ENCODE measurements at places on chromosomes 3 and 15.

GRCh38 chr3:11932636-11933035, 71.6 kb upstream of the SYN2 start:
- DNase-seq = no peak

DNA sequence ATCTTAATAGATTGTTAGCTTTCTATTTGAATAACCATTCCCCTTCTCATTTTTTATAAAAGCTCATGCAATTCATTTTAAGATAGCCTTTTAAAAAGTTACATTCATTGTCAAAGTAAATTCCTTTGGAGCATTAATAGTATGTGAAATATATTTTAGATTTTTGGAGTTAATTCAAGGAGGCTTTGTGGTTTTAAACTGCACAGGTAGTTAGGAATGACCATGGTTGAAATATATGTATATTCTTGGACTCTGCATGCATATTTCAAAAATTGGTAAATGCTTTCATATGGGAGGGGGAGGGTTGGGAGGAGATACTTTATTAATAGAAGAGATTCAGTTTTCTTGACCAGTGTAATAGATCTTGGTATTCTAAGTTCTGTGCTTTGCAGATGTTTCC, 244.4 kb upstream of the C2CD4B start:
- DNase-seq = no peak

DNA sequence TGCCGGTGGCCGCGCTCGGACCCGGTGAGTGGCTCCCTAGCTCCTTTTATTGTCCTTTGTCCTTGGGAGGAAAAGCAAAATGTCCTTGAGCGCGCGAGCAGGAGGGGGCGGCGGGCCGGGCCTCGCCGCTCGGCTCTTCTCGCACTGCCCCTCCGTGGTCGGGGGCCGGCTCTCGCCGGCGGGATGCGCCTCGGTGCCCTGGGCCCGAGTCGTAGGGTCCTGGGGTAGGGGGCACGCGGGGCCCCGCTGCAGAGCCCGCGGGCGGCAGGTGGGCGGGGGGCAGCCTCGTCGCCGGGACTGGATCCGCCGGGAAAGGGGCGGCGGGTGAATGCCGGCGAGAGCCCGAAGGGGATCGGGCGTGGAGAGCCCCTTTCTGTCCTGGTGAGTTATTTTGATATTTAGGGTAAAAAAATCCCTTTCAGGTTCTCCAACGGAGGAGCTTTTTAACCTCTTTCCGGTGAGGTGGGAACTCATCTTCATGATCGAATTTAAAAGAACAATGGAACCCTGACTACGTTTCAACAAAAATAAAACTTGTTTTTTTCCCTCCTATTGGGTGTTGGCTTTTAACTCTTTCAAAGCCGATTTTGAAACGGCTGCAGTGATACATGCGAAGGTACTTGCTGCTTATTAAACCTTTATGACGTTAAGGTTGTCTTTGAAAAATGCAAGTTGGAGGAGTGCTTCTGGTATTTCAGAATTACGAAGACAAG, 16.8 kb upstream of the CHD2 start:
- peak; percentile 28 for DNase-seq

- no peak for DNase-seq
These were observed 62.5 kb upstream of the ANKRD28 start for GRCh38 chr3:15860014-15860934.

DNA sequence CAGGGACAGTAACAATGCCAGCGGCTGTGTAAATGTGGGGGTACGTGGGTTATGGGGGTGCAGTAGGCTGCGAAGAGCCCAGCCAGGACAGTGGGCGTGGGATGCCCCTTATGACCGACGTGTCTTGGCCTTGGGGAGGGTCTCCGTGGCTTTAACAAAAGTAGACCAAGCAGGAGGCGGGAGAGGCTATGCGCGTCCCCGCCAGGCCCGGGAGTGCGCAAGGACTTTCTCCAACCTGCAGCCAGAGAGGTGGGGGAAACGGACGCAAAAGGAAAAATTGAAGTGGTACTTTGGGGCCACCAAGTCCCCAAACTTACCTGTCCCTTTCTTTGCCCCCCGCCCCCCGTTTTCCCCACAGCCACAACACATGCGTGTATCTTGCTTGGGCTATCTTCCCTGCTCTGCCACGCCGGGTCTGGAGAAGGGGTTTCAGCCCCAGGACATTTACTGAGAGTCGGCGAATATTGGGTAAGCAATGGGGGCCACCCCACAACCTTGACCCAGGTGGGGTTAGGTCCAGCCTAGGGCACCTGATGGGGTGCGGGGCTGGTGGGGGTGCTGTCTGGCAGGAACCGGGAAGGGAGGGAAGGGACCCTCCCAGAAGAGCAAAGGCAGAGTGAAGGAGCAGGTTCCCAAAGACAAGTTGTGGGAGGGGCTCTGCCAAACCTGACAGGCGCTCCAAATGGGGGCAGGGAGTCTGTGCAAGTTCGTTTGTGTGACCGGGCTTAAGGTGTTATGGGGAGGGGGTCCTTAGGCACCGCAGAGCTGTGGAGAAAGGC, 652 bp downstream of the ISLR2 start:
- no peak for DNase-seq

DNA sequence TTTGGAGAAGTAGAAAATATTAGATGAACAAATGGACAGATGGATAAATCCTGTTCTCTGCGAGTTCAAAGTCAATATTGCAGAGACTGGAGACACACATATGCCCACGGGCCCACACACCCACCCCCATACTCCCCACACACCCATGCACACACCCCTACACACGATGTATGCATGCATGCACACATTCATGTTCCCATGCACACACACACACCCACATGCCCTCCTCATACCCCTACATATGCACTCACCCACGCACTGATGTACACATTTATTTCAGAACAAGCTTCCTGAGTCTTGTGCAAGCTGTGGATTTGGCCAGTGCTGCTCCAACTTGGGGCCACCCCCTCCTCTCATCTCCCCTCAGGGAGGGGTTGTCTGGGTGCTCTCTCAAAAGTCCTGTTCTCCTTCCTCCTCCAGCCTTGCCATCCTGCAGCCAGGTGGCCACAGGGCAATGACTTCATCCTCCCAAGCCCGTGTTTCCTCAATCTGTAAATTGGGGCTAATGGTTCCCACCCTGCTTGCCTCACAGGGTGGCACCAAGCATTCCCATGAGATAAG, 16.4 kb downstream of the MAPKAPK3 start:
- DNase-seq = peak; percentile 23

GRCh38 chr15:55786341-55786740, 43.4 kb upstream of the PRTG start:
- no peak for DNase-seq

GRCh38 chr3:27553886-27554540, 69.8 kb upstream of the SLC4A7 start:
- peak; percentile 78 for DNase-seq
